ENCODE measurements at places on chromosomes 16 and 17.

- no peak for DNase-seq
Observed at GRCh38 chr17:8647956-8648355, 17.4 kb upstream of the MYH10 start.

DNA sequence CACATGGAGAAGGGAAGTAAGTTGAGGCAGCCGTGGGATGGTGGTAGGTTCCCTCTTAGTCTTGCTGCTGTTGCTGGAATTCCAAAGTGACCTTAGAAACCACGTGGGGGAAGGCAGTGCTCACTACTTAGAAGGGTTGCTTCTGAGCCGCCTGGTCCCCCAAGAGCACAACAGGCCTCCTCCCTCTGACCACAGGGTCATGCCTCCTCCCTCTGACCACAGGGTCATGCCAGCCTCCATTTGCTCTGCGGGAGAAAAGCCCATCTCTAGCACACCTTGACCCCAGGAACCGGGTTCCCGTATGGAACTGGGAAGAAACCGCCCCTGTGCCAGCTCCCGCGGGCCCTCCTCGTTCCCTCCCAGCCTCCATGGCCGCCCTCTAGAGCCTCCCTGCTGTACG, 13.4 kb upstream of the ZFPM1 start:
- DNase-seq: no peak

- no peak for DNase-seq
Observed at GRCh38 chr17:76732734-76733617, 4.2 kb downstream of the SRSF2 start.

- DNase-seq: no peak
Observed at GRCh38 chr16:79175286-79176057, 425.1 kb downstream of the MAF start.

DNA sequence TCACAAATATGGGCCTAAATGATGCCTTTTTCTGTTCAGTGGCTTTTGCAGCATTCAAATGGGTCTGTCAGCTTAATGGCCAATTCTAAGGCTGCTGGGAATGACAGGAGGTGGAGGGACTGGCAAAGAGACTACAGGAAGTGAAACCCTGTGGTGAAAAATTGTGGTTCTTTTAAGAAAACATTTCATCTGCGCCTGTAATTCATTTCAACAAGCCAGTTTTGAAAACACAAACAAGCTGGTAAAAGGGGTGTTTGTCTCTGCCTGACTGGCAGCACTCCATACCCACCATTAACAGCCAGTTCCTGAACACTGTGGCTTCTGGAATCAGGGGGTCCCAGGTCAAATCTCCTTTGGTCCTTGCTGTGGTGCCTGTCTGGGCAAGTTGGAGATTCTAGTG, 3.6 kb upstream of the KDM8 start:
- DNase-seq: no peak

DNA sequence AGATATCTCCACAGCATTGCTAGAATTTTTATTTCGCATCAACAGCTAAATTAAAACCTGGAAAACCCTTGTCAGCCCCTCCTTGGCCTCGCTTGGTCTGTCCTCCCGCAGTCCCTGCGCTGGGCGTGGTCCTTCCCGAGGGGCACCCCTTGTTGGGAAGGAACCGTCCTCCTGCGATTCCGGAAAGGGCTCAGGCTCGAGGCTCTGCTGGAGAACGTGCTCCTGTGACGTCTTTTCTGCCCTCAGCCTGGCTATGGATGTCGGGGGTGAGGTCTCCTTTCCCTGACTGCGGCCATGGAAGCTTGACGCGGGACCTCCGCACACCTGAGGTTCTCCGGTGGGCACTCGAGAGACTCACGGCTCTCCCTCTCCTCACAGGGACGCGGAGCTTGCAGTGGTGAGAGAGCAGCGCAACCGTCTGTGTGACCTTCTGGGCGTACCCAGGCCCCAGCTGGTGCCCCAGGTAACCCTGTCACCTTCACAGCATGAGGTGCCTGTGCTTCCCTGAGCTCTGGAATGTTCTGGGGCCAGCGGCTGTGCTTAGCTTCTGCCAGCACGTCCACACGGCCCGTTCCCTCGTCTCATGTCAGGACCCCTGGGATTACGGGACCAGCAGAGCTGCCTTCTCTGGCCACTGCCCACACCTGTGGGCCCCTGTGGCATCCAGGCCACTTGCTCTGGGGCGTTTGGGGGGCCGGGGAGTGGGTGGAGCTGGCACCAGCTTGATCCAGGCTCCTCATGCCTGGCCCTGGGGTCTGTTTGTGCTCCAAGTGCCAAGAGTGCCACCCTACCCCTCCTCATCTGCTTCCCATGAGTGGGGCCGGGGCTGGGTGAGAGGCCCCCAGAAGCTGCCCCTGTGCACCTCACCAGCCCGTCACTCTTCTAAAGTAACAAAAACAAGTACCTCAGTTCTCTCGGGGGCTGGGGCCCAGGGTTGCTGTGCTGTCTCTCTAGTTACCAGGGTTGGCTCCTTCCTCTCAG, 101.5 kb upstream of the ZNF750 start:
- no peak for DNase-seq

DNA sequence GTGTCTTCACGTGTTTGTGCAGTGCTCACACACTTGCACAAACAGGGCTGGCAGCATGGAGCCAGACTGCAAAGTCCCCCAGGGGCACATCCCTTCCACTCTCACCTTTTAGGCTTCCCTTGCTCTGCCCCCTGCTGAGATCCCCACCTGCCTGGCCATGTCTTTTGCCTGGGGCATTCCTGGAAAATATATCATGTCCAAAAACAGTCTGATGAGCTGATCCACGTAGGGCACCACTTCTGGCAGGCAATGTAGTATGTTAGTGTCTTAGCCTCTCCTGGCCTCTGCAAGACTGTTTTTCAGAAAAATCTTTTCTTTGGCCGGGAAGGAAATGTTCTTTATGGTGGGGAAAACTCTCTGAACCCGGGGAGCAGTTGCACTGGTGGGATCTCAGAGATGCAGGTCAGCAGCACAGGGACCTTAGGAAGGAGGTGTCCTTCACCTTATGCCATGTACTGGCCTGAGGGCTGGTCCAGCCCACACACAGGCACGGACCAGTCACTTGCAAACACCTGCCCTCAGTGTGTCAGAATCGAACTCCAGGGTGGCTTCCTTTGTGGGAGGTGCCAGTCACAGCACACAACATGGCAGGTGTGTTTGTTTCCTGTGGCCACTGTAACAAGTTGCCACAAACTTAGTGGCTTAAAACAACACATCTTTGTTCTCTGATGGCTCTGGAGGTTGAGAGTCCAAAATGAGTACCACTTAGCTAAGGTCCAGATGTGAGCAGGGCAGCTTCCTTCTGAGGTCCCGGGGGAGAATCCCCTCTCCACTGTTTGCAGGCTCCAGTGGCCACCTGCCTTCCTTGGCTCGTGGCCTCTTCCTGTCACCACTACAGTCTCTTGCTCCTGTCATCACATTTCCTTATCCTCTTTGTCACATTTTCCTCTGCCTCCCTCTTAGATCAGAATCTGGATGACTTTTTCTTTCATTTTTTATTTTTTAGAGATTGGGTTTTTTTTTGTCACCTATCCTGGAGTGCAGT, 46.6 kb downstream of the MPRIP start:
- no peak for DNase-seq

DNA sequence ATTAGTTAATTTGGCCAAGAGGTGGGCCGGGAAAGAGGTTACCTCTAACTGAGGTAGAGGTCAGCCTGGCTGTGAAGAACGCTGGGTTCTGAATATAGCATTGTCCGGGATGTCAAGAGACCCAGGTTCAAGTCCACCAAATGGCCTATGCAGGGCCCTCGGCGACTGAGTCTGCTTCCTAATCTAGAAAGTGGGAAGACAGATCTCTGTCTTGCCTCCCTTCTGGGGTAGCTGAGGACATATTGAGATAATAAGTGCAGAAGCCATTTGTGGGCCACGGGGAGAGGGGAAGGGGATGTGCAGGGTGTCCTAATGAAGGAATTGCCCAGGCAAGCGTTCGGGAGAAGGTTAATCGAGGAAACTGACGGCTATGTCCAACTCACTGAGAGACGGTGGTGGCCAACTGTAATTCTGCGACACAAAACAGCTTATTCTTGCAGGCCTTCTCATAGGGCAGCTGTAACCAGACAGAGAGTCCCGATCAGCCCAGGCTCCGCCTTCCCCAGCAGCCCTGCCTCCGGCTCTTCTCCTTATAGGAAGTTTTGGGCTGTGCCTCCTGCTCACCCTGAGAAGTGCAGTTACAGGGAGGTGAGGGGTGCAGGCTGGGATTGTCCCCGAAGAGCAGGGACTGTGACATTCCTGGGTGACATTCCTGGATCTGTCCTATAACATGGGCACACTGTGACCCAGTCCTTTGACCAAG, 15.9 kb downstream of the HASPIN start:
- DNase-seq: no peak

GRCh38 chr17:75521951-75522727, 3.4 kb upstream of the LLGL2 start:
- no peak for DNase-seq

DNA sequence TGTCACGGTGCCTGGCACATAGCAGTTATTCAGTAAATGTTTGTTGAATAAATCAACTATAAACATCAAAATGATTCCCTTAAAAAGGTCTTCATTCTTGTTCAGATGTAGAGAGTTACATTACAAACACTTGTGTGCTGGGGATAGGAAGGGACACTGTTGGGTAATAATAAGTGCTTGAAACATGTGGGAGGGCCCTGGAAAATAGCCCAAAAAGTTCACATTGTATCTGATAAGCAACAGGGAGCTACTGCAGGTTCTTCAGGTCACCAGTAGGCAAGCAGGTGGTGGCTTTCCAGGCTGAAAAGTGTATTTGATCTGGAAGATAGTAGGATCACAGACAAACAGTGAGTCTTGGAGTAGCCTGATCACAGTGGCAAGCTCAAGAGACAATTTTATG, 19.0 kb upstream of the ZNF652 start:
- no peak for DNase-seq

- no peak for DNase-seq
Observed at GRCh38 chr17:31134576-31134975, 39.8 kb downstream of the NF1 start.

DNA sequence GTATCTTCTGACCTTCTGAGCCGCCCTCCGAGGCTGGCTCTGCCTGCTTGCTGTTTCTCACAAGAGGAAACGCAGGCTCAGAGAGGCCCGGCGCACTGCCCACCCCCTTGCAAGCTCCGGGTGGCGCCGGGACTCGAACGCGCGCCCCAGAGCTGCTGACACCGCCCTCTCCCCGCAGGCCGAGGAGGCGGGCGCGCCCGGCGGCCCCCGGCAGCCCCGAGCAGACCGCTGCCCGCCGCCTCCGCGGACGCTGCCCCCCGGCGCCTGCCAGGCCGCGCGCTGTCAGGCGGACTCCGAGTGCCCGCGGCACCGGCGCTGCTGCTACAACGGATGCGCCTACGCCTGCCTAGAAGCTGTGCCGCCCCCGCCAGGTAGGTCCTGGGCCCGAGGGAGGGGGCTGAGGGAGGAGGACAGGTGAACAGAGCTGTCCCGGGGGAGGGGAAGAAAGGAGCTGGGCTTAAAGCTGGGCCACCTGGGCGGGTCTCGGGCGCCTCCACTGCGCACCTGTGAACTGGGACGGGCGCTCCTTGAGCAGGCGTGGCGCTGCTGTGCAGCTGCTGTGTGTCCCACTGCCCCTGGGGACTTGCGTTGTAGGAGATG, 18.2 kb downstream of the WFDC1 start:
- no peak for DNase-seq

- peak; percentile 43 for DNase-seq
Observed at GRCh38 chr17:44865231-44865660, 17.6 kb downstream of the HIGD1B start.

GRCh38 chr16:12120217-12120981, 143.9 kb downstream of the SNX29 start:
- no peak for DNase-seq

DNA sequence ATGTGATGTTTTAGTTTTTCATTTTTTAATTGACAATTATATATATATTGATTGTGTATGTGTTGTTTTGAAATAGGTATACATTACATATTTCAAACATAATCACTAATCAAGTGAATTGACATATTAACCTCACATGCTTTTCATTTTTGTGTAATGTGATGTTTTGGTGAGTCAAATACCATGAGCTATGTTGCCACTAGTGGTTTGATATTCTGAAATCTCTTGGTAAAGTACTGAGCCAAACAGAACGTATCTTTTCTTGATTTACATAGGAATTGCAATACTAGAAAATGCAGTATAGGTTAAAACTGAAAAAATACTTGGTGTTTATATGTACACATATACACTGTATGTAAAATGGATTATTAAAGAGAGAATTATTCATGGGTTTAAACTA, 65.2 kb upstream of the SIAH1 start:
- DNase-seq: no peak

GRCh38 chr17:50470426-50470825, 1.7 kb upstream of the CHAD start:
- no peak for DNase-seq

GRCh38 chr16:3497771-3498170, 2.5 kb upstream of the C16orf90 start:
- DNase-seq: no peak

DNA sequence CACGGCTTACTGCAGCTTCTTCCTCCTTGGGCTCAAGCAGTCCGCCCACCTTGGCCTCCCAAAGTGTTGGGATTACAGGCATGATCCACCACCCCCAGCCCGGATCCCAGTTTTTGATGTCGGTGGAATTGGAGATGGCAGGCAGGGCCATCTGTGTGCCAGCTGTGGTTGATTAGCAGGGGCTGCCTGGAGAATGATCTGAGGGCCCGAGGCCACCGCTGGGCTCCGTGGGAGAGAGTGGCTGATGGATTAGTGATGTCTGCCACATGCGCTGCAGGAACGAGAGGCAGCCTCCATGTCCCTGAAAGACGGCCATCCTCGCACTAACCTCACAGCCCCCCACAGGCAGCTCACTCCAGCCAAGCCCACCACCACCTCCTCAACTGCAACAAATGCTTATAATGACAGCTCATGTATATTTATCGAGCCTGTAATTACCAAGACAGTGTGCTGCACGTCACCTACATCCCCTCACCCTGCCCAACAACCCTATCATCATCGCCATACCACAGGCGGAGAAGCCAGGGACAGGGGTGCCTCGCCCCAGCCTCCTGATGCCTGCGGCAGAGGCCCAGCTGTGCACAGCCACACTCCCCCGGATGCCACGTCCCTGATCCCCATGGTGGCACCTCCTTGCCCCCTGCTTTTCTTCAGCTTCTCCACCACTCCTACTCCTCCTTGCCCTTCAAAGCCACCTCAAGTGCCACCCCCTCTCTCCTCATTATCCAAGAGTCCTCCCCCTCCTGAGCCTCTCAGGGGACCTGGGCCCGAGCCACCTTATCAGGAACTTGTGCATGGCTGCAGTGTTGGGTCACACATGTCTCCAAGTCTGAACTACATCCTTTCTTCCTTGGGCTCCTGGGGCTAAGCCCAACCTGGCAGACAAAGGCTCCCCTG, 33.2 kb downstream of the ACTG1 start:
- no peak for DNase-seq

GRCh38 chr17:46962374-46962790, 16.7 kb downstream of the RPRML start:
- no peak for DNase-seq

DNA sequence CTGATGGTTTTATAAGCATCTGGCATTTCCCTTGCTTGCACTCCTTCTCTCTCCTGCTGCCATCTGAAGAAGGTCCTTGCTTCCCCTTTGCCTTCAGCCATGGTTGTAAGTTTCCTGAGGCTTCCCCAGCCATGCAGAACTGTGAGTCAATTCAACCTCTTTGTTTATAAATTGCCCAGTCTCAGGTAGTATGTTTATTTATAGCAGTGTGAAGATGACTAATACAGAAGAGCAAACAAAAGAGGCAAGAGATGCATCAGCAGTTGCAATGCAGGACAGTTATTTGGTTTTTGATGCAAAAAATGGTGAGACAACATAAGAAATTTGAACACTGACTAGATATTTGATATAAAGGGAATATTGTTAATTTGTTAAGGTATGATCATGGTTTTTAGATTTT, 16.8 kb downstream of the TMEM100 start:
- no peak for DNase-seq

- DNase-seq: no peak
Observed at GRCh38 chr17:74690409-74690825, 22.3 kb downstream of the CD300LF start.

Measured in stimulated activated CD4-positive, alpha-beta T cell treated with anti-CD3 and anti-CD28 coated beads, TNF-alpha, amount 100 ng/mL, for 24 hours (primary cell).